ENCODE measurements at places on chromosomes 11 and 22.

GRCh38 chr11:1281974-1282365, 27.5 kb downstream of the TOLLIP start:
- DNase-seq = no peak

DNA sequence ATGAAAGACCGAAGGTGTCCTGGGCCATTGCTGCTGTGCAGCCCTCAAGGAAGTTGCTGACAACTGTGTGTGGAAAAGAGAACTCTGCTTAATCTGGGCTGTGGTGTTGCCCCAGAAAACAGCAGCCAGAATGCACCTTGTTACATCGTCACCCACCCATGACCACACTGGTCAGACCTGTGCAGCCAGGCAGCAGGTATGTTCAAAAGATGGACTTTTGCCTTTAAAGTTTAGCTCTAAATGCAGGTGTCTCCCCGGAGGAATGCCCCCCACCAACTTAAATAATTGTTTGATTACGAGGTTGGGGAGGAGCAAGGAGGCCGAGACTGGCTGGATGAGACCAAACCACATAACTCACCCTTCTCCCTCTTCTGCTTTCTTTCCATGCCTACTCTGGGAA, 15.3 kb upstream of the POLA2 start:
- no peak for DNase-seq

- DNase-seq = no peak
Measured at GRCh38 chr22:30705710-30706651, 11.3 kb downstream of the OSBP2 start.

- DNase-seq = no peak
Measured at GRCh38 chr11:119117004-119117706, 4.2 kb upstream of the HINFP start.

DNA sequence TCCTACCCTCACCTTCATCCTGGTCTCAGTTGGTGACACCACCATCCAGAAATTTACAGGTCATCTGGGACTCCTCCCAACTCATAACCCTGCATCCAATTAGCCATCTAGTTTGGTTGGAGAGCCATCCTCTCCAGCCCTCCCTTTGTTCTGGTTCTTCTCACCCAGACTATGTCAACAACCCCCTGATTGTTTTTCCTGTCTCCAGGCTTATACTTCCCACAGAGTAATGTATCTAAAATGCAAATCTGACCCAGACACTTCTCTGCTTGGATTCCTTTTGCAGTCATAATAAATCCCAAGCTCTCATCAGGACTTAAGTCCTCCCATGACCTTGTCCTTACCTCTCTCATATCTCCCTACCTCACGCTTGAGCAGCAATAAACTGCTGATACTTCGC, 3.0 kb downstream of the TTC12 start:
- no peak for DNase-seq

GRCh38 chr11:44576656-44577055, 11.2 kb downstream of the CD82 start:
- DNase-seq = no peak

DNA sequence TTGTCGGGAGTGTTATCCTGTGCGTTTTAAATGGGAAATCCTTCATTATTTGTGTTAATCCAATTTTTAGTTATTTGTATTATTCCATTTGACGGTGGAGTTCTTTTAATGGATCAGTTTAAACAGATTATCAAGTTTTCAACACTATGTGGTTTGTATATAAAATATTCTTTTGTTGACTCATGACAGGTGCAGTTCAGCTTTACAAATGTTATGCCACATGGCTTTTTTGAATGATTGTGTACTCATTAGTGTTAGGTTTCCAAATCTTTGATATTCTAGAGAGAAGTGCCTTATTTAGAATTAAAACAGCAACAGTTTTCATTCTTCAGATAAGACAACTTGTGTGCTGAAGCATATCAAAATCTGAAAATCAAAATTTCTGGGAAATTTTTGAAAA, 2.4 kb downstream of the JAM3 start:
- no peak for DNase-seq

All from activated CD4-positive, alpha-beta T cell treated with anti-CD3 and anti-CD28 coated beads, Interleukin-2, amount 10 ng/mL, durations not matched to agents 7 days and 5 days (primary cell).